ENCODE measurements at places on chromosomes 5 and 9. TPM values are rescaled to one million over a fixed set of nuclear protein-coding genes. Genes with fewer than 3 reads are reported as not detected.
A peak's percentile ranks its signal among the peaks of the same experiment; 100 is the strongest.

Gene GALNT12
- total RNA-seq, result 0.38 TPM

- no peak for DNase-seq
Observed at GRCh38 chr5:134142806-134143205, 28.3 kb downstream of the TCF7 start.

GRCh38 chr9:132231019-132231701 lies 69.3 kb downstream of the NTNG2 start:
- DNase-seq, result no peak

Gene INSL4
- not detected for total RNA-seq

DNA sequence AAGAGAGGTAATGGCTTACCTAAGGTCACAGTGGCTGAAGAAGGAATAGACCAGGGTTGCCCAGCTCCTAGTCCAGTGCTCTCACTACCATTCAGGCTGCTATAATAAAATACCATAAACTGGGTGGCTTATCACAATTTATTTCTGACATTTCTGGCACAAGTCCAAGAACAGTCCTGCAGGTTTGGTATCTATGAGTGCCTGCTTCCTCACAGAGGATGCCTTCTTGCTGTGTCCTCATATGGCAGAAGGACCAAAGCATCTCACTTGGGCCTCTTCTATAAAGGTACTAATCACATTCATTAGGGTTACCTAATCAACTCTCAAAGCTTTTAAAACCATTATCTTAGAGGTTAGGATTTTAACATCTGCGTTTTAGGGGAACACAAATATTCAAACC lies 17.2 kb downstream of the STARD4 start:
- DNase-seq, result no peak

Gene PCDHB3
- total RNA-seq, result 1.1 TPM

Gene PSAT1
- 6.8 TPM for total RNA-seq

DNA sequence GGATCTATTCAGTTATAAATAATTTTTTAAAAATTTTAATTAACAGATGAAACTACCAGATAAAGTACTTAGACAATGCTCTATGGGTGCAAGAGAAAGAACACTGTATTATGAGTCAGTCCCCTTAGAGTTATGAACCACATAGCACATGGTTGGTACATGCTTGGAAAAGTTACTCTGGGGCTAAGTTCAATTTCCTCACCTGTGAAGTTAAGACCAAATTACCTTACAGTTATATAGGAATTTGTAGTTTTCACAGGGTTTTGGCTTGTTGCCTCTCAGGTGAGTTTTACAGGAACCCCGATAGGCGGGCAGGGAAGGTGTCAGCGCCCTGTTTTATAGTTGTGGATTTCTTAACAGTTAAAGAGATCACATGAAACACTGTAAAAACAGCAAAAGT lies 1.2 kb downstream of the PANK3 start:
- no peak for DNase-seq

- no peak for DNase-seq
Observed at GRCh38 chr9:135343837-135344522, 135.6 kb upstream of the PPP1R26 start.

DNA sequence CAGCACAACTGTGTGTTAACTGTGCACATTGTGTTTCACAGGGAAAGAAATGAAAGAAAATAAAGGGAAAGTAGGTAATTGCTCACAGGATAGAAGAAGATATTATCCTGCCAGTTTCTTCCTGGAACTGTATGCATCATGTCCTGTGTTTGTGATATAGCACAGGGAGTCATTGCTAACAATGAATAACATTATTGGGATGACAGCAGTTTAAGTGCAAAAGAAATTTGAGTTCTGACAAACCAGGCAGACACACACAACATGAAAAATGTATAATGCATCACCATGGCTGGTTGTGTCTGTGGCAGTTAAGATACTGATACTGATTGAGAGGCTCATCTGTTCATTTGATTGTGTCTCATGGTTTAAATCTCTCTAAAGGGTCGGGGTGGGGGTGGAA lies 145.4 kb downstream of the SPATA31D1 start:
- DNase-seq, result peak; percentile 29

DNA sequence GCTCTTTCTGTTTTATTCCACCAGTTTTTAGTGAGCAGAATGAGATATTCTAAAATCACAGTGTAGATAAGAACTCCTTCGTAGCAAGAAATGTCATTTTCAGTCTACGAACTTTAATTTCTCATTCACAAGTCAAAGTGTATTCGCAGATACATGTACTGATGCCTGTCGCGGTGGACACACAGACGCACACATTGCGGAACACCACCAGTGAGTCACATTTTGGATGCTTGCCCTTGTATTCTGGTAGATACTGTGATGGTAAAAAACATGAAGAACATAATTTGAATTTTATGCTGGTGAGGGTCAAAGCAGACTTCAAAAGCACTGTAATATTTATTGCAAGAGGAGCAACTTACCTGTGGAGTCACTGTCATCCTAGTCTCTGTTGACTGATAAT lies 4.7 kb upstream of the C9orf57 start:
- no peak for DNase-seq

GRCh38 chr5:140869555-140869886 lies 764 bp downstream of the PCDHA11 start:
- DNase-seq, result no peak

DNA sequence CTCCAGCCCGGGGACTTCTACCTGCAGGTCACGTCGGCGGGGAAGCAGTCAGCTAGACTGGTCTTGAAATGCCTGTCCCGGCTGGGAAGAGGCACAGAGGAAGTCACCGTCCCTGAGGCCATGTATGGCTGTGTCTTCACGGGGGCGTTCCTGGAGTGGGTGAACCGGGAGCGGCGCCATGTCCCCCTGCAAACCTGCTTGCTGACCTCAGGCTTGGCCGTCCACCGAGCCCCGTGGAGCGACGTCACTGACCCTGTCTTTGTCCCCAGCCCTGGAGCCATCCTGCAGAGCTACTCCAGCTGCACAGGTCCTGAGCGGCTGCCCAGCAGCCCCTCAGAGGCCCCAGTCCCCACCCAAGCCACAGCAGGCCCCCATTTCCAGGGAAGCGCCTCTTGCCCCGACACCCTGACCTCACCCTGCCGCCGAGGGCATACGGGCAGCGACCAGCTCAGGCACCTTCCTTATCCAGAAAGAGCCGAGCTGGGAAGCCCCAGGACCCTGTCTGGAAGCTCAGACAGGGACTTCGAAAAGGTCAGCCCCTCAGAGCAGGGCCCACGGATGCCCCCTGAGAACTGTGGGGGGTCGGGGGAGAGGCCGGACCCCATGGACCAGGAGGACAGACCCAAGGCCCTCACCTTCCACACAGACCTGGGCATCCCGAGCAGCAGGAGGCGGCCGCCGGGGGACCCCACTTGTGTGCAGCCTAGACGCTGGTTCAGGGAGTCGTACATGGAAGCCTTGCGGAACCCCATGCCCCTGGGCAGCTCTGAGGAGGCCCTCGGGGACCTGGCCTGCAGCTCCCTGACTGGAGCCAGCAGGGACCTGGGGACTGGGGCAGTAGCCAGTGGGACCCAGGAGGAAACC lies 47.8 kb downstream of the PLEKHG4B start:
- DNase-seq, result no peak

DNA sequence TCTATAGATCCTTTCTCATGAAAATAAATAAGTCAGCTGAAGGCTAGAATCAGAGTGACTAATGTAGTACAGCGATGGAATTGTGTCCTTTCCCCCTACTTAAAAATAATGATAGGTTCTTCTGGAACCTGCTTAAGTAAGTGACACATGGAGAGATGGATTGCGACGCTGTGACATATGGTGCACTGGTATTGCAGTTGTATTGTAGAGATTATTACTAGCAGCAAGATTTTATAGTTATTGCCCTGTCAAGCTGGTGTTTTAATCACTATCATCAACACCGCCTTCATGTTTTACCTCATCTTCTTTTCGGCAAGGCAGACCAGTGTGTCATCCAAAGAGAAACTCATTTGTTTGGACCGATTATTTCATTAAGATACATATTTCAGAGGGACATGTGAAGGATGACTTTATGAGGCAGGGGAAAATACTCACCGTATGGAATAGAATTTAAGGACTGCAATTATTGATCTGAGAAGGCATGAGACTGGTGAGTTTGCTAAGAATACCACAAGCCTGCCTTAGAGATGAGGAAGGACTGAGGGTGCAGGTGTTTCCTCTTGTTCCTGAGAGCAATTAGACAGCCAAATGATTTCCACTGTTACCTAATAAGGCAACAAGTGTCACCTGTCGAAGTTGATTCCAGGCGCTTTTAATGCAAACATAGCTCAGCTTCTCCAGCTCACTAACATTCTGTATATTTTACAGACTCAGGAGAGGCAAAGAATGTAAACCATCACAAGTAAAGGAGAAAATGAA lies 1855.5 kb downstream of the MAT2B start:
- no peak for DNase-seq

- no peak for DNase-seq
Observed at GRCh38 chr5:67426961-67427849, 230.6 kb upstream of the CD180 start.

DNA sequence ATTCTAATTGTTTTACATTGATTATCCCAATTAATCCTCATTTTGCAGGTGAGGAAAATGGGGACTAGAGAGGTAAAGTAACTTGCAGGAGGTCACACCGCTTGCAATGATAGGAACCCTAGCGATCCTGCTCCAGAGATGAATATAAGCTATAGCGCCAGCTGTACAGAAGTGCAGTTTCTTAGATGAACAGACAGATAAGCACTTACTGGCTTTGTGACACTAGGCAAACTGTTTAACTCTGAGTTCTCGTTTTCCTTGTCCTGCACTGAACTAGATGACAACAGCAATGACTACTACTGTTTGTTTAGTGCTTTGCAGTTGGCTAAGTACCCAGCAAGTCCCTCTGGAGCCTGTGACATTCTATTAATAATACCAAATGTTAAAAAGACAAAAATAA lies 11.1 kb downstream of the LHX6 start:
- no peak for DNase-seq

DNA sequence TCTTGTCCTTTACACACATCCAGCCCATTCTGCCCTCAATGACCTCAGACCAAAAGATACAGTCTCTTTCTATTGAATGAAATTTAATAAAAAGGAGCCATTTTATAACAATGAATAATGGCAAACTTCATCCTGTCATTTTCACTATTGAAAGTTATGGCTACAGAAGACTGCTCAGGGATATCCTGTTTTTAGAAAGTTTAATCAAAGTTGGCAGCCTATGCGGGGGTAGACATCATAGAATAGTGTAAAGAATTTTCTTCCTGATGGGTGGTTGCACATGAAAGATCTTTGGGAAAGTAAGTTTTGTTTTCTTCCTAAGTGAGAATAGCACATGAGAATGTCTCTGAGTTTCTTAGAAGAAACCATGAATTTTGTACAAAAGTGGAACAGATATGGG lies 670.4 kb upstream of the CDH6 start:
- no peak for DNase-seq

GRCh38 chr5:78983601-78984438 lies 1.3 kb downstream of the ARSB start:
- DNase-seq, result no peak

DNA sequence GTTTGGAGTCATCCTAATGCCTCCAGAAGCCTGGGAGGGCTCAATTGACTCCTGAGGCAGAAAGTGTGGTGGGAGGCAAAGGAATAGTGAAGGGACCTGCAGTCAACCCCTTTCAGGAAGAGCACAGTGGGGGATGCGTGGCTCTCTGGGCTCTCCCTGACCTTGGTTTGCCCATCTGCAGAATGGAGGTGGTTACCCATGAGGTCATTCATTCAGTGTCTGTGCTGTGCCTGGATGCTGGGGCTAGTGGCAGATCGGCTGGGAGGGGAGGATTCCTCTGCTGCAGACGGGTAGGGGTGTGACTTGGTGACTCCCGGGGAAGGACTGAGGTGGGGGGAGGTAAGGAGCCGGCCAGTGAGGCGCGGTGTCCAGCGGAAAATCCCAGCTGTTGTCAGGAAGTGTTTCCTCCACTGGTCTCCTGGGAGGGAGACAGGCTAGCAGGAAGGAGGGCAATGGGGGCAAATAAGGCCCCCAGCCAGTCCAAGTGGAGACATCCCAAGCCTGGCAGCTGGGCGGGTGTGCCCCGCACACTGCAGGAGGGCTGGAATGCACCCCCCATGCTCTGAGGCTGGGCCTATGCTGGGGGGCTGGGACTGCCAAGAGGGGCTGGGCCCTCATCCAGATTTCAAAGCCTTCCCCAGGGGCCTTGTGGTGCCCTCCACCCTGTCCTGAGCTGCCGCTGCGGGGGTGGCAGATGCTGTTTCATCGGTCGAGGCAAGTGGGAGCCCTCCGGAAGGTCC lies 10.9 kb downstream of the CXXC5 start:
- DNase-seq, result no peak

Gene WHRN
- 0.13 TPM for total RNA-seq

- DNase-seq, result no peak
Observed at GRCh38 chr9:105447386-105447813, 434 bp upstream of the FSD1L start.

Gene HAVCR2
- 0.64 TPM for total RNA-seq

GRCh38 chr5:124420952-124421351 lies 325.5 kb downstream of the ZNF608 start:
- no peak for DNase-seq

DNA sequence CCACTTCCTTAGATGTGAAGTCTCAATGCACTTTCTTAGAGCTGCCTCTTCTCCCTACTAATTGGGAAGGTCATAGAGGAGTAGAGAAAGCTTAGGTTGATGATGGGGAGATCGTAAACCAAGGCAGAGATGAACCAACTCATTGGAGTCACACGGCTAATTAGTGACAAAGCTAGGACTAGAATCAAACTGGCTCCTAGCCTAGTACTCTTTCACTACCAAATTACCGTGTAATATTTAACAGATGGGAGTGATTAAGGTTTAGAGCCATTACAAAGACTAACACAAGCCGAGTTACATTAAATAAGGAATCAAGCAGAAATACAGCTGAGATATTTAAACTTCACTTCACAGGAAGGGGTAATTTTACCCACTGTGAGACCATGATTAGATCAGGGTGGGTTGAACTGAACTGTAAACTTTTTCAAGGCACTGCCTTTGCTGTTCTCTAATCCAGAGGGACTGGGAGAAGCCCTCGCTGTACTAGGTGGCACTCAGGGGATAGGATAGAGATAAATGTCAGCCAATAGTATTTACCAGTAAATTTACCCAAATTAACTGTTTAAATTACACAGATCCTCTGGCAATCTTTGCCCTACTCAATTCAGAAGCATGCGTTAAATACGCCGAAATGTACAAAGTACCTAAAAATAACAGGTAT lies 166.4 kb upstream of the PIK3R1 start:
- no peak for DNase-seq

DNA sequence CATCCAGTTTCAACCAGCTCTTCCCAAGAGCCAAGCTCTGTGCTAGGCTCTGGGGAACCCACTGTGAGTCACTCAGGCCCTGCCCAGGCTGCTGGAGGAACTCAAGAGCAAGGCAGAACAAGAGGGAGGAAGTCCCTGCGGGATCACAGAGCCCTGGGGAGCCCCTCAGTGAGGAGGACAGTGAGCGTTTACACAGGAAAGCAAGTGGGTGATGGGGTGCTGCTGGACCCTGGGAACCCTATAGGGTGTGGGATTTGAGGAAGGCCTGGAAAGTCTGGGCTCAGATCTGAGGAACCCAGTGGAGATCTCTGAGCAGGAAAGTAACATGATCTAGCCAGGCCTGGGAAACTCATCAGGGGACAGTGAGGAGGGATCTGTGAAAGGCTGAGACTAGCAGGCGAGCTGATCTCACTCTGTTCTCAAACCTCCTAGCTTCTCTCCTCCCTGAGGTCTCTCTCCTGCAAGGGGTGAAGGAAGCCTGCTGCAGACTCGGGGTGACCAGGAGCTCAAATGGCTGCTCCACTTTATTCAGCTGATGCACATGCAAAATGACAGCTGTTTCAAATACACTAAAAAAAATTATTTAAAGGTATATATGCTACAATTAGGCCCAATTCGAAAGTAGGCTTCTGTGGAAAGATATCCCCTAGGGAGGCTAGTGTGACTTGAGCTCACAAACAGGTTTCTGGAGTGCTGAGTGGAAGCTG lies 70.0 kb downstream of the SHB start:
- peak; percentile 41 for DNase-seq
